ENCODE measurements at places on chromosomes 2 and 18. TPM values are rescaled to one million over a fixed set of nuclear protein-coding genes. Genes with fewer than 3 reads are reported as not detected.

Gene GPR39
- 14.1 TPM for total RNA-seq

Gene FBLN7
- total RNA-seq = 0.70 TPM

Gene CFAP65
- not detected for total RNA-seq

Gene CCDC150
- total RNA-seq = 9.8 TPM

Gene GTF2A1L
- total RNA-seq = not detected

Gene TWIST2
- 5.0 TPM for total RNA-seq

Gene SMAD7
- 5.8 TPM for total RNA-seq

Gene C2orf81
- total RNA-seq = 9.8 TPM

Gene FOXD4L1
- 0.43 TPM for total RNA-seq

Gene RIT2
- total RNA-seq = not detected

Gene FSHR
- not detected for total RNA-seq

Gene OSGEPL1
- total RNA-seq = 5.7 TPM

Gene TOGARAM2
- total RNA-seq = 0.44 TPM

Gene COL4A4
- 6.0 TPM for total RNA-seq

Gene RETSAT
- total RNA-seq = 52.1 TPM

Gene TUBA3E
- total RNA-seq = not detected

Gene ZAP70
- total RNA-seq = not detected

Gene MCFD2
- total RNA-seq = 163 TPM

Gene ILKAP
- total RNA-seq = 65.2 TPM

Gene SMPD4
- total RNA-seq = 84.1 TPM

Gene CRYGC
- total RNA-seq = not detected

Gene C2orf15
- total RNA-seq = 16.9 TPM

Gene EVA1A
- total RNA-seq = 10.8 TPM

Gene TNFRSF11A
- total RNA-seq = 6.3 TPM

Gene LOXHD1
- total RNA-seq = not detected

Gene CMPK2
- not detected for total RNA-seq

Gene TUBB8B
- total RNA-seq = not detected

Gene MYO3B
- total RNA-seq = 6.7 TPM

Gene SPATA3
- not detected for total RNA-seq

Gene ICA1L
- 0.20 TPM for total RNA-seq

Gene APLF
- total RNA-seq = 4.5 TPM

Gene GPR45
- total RNA-seq = not detected

Gene MYL1
- total RNA-seq = not detected

Gene SCN9A
- total RNA-seq = 5.2 TPM

Gene TCF23
- total RNA-seq = not detected

Gene HRH4
- 0.18 TPM for total RNA-seq

Gene NT5DC4
- 6.1 TPM for total RNA-seq

Gene IL37
- total RNA-seq = 1.7 TPM

Gene DTNB
- total RNA-seq = 51.9 TPM

Gene CNDP1
- total RNA-seq = not detected
